ENCODE measurements at places on chromosomes 4 and X.
A peak's percentile ranks its signal among the peaks of the same experiment; 100 is the strongest.

DNA sequence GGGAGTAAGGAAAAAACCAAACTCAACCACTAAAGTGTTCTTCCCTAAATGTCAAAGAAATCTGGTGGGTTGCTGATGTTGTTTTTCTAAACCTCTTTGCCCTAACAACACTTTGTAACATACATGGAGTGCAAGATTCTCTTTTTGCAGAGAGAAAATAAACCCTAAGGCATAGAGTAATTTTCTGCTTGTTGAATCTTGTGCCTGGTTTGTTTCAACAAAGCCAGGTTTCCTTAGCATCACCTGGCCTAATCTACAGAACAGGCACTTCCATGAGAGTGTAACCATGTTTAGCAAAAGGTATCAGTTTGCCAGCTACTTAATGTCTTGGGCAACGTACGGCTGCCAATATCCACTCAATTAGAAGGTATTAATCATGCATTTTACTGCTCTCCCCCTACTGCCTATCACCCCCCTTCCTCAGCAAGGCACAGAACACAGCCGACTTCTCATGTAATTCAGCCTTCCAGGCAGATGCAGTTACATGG is 219.2 kb downstream of the MAML3 start:
- DNase-seq: no peak

- no peak for DNase-seq
Measured at GRCh38 chrX:19956923-19957322, 33.9 kb downstream of the BCLAF3 start.

GRCh38 chrX:37829721-37830120 is 17.6 kb downstream of the DYNLT3 start:
- no peak for DNase-seq

DNA sequence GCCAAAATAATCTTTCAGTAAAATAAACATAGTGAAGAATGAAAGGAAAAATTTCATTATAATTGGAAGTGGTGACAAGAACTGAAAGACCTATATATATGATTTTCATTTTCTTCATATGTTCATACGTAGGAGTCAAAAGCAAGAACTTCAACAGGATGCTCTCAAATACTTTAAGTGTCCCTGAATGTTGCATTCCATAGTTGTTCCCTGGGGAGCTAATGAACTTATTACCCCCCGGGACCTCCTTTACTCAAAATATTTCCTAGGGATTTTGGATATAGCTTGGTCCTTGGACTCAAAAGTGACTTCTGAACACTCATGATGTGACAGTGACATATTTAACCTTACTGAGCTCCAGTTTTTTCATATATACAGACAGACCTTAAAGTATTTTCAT is 44.9 kb upstream of the NDST4 start:
- no peak for DNase-seq

GRCh38 chr4:1579901-1580691 is 104.0 kb downstream of the FAM53A start:
- peak; percentile 76 for DNase-seq

- no peak for DNase-seq
Measured at GRCh38 chr4:182194091-182194824, 48.9 kb upstream of the TENM3 start.

GRCh38 chrX:149825424-149825823 is 43.7 kb downstream of the MAGEA9 start:
- DNase-seq: no peak

DNA sequence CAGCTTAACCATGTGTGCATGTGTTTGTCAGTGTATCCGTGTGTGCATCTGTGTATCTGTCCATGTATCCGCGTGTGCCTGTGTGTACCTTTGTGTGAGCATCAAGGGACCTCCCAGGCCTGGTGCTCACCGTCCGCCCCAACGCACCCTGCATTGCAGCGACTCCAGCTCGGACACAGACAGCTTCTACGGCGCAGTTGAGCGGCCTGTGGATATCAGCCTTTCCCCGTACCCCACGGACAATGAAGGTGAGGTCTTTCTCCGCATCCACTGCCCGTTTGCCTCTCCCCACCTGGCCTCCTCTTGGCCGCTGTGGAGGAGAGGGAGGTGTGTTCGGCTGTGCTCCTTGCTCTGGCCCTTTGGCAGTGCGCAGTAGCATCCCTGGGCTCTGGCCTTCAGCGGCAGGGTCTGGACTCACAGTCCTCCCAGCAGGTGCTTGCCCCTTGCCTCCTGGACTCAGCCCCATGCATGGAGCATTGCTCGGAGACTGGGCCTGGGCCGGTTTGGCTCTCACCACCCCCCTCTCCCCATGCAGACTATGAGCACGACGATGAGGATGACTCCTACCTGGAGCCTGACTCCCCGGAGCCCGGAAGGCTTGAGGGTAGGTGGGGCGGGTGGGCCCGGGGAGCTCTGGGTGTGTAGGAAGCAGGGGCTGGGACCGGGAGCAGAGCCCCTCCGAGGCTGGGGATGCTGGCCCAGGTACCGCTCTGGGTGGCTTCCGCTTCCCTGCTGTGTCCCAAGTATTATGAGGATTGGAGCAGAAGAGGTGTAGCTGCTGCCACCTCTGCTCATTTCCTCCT is 16.4 kb upstream of the ADD1 start:
- no peak for DNase-seq

DNA sequence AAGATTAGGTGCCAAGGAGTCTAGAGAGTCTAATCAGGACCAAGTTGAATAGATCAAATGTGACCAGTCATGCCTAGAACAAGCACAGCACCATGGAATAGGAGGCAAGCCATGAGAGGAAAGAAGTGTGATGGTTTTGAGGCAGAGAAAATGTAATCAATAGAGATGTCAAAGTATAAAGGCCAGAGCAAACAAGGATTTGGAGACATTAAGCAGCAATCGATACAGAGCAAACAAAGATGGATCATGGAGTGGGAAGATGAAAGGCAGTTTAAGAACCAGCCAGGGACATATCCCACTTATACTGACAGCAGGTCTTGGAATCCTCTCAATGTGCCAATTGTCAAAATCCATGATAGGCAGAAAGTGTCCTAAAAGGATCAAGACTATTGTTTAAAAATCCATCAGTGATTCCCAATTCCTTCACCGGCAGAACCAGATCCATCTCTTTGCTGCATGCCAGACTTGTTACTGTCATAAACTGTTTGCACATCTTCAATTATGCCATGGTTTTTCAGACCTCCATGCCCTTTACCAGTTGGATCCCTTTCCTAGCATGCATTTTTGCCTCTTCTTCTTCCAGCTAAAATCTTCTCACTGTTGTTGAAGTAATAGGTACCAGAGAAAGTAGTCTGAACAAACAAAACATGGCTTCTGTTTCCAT is 520.7 kb upstream of the ARX start:
- DNase-seq: no peak

DNA sequence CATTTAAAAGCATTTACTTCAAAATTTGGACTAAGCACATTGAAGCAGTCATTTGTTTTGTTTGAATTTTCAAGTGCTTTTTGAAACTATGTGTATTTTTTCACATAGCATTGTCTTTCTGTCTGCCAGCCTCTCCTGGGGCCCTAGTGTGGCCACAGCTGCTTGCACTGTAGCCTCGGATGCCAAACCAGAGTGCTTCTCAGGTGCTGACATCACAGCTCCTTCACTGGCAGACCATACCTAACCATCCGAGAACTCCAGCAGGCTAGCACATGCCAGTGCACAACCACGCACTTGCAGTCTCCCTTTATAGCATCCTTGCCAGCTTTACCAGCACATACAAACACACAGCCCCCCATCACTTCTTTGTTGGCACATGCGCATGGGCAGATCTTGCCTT is 1019.7 kb downstream of the STPG2 start:
- DNase-seq: no peak

GRCh38 chrX:16934185-16934584 is 12.3 kb upstream of the REPS2 start:
- no peak for DNase-seq

DNA sequence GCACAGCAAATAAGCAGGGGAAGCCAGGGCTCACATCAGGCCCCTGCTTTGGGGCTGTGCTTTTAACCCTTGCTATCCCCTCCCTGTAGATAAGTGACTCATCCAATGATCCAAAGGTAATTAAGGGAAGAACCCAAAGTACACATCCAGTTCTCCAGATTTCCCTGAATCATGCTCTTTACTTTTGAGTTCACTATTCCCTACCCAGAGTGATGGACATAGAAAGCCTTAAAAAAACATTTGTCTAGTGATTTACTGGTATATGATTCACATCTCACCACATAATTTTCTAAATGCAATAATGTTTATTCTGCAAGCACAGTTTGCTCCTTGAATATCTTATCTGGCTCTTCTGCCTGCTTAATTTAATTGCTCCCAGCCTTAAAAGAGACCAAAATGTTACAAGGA is 136.2 kb downstream of the PPP3CA start:
- no peak for DNase-seq

GRCh38 chrX:11129534-11130105 is 18.5 kb downstream of the HCCS start:
- DNase-seq: no peak

DNA sequence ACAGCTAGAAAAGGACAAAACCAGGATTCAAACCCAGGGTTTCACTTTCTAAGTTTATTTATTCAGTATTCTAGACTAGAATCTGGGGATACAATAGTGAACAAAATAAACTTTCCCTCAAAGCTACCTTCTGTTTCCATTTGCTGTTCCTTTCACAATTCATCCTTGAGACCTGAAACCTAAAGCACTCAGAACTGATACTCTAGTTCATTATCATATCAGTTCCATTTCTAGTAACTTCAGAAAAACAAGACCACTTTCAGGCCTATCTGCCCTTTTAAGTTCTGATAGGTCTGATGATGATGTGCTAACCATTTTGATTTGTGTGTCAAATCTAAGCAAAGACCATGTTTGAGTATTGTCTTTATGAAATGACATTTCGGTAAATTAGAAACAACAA is 7.8 kb upstream of the XK start:
- DNase-seq: no peak

Measured in stimulated activated CD8-positive, alpha-beta memory T cell treated with anti-CD3 and anti-CD28 coated beads, Interleukin-7, amount 100 ng/mL, for 48 hours (primary cell).